ENCODE measurements at places on chromosomes 1 and 21.

DNA sequence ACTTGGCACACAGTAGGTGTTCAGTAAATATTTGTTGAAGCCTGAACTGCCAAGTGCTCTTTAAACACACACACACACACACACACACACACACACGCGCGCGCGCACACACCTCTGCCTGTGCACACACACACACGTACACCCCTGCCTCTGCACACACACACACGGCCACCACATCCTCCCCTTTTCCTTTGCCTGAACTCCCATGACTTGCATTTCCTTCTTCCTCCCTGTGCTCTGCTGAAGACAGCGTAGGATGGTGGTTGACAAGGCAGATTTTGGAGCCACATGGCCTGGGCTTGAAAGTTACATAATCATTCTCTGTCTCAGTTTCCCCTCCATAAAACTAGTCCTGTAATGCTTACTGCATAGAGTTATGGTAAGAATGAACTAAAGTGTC lies 712.3 kb downstream of the PTPRU start:
- no peak for DNase-seq

DNA sequence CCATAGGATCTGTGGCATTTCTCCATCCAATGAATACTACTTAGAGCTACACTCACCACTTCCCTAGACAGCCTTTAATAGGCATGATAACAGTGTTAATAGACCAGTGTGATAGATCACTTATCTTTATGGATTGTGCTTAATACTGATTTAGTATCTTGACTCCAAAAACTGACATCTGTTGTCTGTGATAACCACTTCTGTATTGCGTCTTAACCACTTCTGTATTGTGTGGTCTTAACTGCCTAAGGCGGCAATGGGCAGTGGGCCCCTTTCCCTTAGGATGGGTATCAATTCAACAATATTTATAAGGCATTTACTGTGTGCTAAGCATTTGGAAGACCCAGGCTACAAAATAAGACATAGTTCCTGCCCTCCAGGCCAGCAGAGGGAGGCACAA lies 32.0 kb upstream of the RCAN3 start:
- no peak for DNase-seq

DNA sequence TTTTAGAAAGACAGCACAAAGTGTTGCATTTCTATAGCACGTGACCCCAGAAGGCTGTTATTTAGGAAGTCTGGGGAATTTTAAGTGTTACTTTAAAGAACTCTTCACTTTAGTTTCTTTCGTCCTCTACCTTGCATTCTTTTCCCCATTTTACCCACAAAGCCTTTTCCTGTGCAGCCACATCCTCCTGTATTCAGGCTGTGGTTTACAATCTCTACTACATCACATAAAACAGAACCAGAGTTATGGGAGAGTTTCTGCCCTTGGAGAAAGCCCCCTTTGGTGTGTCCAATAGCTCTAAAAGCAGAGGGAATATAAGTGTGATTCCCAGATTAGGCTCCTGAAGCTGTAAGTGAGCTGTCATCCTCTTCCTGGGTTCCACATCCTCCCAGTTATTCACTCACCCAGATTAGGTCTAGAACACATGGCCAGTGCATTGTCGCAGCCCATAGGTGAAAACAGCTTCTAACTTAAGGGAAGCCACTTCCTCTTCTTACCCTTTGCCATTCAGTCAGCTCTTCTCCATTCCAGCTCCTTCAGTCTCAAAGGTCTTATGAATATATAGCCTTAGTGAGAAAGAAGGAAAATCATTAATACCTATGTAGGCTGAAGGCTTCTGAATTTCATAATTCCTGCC lies 171.1 kb downstream of the PIGK start:
- DNase-seq, result no peak

GRCh38 chr1:55867304-55867843 lies 652.2 kb upstream of the USP24 start:
- DNase-seq, result no peak

DNA sequence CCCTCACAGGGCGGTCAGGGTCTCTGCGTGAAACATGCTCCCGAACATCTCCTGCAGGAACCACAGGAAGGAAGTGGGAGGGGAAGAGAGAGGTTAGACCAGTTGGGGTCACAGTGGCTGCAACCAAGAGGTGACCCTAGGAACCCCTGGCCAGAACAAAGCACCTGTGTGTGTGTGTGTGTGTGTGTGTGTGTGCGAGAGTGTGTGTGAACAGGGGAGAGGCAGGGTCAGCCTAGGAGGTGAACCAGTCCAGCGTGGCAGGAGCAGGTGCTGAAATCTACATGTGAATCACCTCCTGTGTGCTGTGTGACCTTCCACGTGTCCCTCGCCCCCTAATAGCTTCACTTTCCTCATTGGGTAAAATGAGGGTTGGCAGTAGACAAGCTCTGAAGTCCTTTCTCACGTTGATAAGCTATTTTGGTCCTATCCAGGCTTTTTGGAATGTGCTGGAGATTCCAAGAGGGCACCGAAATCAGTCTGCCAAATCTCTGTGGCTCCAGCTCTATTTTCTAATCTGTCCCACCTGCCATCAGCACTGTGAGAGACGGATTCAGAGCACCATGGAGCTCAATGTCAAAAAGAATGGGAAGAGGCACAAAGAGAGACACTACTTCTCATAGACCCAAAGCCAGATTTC lies 27.8 kb downstream of the SLC26A9 start:
- no peak for DNase-seq

DNA sequence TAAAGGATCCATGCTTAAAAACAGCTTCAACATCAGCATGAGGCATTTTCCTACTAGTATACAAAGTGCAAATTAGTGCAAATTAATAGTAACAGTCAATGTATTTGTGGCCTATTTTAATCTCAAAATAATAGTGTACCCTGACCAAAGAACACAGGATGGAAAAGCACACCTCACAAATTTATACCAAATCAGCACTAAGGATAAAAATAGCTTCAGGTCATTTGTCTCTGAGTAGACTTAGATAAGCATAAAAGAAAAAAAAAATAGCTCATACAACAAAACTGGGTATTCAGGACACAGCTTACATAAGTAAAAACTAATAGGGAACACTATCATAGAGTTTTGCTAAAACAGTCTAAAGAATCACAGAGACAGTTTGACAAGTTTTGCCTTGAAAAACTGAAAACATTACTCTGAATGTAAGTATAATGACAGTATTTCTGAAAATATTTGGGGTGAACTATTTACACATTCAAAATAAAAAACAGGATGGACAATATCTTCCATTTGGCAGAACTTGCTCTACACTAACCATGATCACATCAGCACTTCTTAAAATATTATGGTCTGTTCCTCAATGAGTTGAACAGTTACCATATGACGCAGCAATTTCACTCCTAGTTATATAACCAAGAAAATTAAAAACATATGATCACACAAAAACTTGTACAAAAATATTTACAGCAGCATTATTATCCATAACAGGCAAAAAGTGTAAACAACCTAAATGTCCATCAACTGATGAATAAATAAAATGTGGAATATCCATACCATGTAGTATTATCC lies 46.3 kb downstream of the RNF115 start:
- DNase-seq, result no peak

DNA sequence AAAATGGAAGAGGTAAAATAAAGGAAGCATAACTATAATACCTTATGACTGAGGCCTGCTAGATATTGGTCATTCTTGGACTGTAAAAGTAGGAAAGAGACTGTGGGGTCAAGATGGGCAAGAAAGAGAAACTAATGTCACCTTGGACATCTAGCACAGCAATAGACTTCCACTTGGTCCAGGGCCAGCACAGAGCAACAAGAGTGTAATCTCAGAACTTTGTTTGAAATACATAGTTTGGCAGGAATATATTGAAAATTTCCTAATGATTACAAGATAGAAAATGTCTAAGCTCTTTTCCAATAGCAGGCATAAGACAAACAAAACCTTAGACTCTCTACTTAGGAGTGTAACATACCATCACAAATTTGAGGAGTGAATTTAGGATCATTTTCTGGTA lies 4.6 kb downstream of the LRRC8C start:
- DNase-seq, result no peak

GRCh38 chr21:37799211-37800056 lies 116.8 kb downstream of the KCNJ6 start:
- no peak for DNase-seq

DNA sequence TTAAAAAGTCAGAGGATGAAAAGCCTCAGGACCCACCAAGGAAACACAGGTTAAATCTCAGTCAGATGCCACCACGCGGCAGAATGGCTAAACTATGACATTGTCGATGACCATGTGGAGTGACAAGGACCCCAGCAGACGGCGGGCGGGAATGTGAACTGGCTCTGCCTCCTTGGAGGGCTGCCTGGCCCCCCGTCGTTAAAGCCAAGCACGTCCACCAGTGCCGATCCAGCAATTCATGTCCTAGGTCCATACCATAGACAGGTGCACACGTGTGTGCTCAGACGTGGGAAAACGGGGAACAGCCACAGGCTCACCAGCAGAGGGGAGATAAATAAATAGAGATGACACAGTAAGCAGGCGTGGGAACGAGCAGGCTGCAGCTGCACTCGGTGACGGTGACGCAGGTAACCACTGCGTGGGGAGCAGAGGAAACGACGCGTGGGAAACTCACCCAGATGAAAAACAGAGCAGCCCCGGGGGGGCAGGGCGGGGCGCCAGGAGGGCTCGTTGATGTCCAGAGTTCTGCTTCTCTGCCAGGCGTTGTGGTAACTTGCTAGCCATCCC lies 28.3 kb upstream of the PCBP3 start:
- no peak for DNase-seq

GRCh38 chr21:27424601-27425000 lies 457.7 kb upstream of the ADAMTS5 start:
- no peak for DNase-seq

- DNase-seq, result no peak
Observed at GRCh38 chr1:29972421-29973053, 736.2 kb downstream of the PTPRU start.

DNA sequence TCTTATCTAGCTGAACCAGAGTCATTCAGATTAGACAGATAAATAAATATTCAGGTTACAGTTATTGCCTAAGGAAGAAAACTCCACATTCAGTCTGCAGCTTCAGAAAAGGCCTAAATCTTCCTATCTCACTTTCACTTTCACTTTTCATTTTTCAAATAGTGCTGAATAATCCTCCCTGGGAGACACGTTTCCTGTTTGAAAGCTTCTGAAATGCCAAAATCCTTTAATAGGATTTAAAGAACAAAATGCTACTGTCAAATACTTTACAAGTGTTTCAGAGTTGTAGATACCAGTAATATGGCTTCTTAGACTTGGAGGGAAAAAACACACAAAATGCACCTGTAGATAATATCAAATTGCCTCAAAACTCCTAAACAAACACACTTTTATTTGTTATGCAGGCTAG lies 3.9 kb downstream of the PSMB2 start:
- no peak for DNase-seq

DNA sequence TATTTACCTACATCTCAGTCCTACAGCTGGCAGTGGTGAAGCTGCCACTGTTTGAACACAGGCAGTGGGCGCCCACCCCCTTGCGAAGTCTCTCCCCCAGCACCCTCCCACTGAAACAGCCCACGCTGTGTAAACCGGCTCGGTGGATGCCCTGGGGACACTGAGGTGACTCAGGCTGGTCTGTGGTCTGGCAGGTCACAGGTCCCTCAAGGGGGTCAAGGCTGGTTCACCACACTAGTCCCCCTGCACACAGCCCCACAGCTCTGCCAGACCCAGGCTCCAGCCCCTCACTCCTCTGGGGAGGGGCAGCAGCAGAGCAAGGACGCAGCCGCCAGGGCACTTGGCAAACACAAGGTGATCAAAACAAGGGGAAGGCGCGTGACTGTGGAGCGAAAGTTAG lies 7.6 kb downstream of the CHD5 start:
- DNase-seq, result no peak

DNA sequence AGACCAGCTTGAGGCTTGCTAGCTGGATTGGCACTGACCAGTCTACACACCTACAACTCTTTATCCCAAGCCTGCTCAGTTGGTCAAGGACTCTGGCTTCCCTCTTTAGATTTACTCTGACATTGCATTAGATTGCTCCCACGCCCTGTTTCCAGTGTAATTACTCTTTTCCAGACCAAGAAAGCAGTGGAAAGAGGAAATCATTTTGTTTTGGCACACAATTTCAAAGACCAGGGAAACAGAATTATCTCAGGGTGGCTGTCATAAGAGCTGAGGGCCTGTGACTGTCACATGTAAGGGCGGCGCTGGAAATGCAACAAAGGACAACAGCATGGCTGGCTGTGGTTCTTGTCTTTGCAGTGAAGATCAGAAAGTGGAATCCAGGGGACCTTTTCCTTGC lies 302.7 kb downstream of the HHAT start:
- DNase-seq, result no peak

DNA sequence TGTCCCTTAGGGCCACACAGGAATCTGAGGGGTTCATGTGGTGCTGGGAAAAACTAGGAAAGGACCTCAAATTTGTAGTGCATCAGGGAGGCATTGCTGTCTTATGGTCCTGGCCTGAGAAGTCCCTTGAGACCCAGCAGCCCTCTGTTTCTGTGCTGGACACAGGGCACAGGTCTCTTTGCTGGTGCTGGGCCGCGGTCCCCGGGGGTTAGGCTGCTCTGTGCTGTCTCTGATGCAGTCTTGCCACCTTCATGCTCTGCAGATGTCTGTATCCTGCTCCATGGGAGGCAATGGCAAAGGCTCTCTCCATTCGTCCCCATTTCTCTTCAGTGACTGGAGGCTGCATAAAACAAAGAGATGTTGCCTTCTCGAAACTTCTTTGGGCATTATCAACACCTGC lies 13.0 kb downstream of the EDARADD start:
- DNase-seq, result no peak

GRCh38 chr1:26915204-26915842 lies 1.5 kb upstream of the NR0B2 start:
- DNase-seq, result no peak

- DNase-seq, result no peak
Observed at GRCh38 chr1:63557365-63557987, 34.2 kb downstream of the EFCAB7 start.

DNA sequence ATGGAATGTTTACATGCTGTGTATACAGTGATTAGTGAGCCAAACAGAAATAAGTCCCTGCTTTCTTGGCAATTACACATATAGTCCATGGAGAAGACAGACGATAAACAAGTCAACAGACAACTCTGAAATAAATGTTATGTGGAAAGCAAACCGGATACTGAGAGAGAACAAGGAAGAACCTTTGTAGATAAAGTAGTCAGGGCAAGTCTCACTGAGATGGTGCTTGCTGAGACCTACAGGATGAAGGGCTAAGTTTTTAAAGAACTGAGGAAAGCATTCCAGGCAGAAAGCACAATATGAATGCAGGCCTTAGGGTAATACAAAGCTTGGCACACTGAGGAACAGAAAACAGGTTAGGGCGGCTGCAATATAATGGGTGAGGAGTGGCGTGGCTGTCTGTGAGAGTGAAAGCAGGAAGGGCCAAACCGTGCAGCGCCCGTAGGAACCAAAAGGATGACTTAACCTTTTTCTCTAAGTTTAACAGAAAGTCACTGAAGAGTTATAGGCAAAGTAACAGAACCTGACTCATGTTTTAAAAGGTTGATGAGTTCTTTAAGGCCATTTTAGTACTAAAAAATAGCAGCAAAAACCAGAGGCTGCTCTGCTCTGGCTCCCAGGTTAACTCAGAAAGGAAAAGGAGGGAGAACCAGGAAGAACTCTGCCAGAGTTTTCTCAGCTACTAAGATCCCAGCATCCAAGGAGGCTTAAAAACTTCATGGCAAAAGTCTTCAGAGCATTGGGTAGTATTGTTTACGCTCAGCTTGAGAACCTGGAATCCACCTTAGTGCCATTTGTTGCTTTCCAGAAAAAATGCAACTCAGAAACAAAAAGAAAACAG lies 8.7 kb upstream of the TTF2 start:
- peak; percentile 13 for DNase-seq

GRCh38 chr1:31633117-31633516 lies 11.6 kb downstream of the PEF1 start:
- DNase-seq, result no peak

GRCh38 chr1:211925016-211925415 lies 94.5 kb upstream of the LPGAT1 start:
- no peak for DNase-seq
